ENCODE measurements at places on chromosomes 5 and 9.

GRCh38 chr9:21810388-21810787, 8.0 kb downstream of the MTAP start:
- DNase-seq = no peak

DNA sequence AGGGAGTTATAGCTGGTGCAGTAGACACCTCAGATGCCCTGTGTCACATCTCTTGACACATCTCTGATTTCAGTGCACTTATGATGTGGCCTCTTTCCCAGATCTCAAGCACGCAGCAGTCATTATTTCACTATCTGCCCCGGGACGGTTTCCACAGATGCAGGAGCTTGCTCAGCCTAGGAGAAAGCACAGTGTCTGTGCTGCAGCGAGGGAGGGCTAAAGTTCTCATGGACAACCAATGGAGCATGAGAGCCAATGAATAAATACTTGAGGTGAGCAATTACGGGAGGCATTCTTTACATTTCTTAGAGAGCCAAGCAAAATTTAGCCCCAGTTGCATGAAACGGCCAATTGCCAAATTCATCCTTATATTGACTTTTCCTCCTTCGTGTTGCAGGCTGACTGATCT, 7.4 kb upstream of the MOB3B start:
- DNase-seq = no peak

- DNase-seq = no peak
Measured at GRCh38 chr9:131276094-131276888, at the start of gene FAM78A. FAM78A (minus strand) TSS chr9:131276510; CDS start chr9:131276179, 331 bp downstream.

DNA sequence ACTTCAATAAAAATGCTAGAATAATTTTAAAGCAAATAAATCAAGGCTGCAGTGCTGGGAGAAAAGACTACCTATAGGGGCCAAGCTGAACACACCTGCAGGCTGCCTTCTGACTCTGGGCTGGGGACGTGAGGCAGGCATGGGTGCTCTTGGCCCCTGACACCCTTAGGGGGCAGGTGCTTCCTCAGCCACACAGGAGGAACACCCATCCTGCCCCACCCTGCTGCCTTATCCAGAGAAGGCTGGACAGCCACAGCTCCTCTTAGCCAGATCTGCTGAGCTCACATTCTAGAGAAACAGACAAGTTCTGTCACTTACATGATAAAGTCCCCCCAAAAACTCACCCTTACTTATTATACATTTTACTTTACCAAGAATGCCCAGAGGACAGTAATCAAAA, 6.6 kb upstream of the LMX1B start:
- DNase-seq = no peak

DNA sequence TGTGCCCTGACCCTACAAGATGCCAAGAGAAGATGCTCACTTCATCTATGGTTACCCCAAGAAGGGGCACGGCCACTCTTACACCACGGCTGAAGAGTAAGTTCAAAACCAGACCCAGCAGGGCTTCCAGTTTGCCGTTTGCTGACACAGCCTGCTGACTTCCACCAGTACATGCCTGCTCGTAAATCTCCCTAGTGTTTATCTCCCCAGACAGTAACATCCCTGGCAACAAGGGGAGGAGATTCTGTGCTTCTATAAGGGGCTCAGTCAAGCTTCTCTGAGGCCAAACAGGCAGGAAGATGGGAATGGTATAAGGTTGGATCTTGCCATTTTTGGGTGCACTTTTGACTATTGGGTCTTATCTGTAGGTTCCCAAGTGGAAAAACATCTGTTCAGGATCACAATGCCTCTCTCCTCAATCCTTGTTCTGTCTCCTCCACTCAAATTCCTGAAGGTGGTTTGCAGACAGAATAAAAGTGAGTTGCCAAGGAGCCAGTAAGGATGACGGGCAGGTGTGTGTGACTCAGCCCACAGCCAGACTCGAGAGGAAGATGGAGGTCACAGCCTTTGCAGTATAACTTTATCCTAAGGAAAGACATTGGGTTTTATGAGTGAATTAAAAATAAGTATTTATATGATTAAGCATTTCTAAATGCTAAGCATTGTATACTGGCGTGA, 1.9 kb downstream of the MLANA start:
- no peak for DNase-seq

GRCh38 chr9:92425474-92425873, 1.2 kb upstream of the OMD start:
- no peak for DNase-seq

DNA sequence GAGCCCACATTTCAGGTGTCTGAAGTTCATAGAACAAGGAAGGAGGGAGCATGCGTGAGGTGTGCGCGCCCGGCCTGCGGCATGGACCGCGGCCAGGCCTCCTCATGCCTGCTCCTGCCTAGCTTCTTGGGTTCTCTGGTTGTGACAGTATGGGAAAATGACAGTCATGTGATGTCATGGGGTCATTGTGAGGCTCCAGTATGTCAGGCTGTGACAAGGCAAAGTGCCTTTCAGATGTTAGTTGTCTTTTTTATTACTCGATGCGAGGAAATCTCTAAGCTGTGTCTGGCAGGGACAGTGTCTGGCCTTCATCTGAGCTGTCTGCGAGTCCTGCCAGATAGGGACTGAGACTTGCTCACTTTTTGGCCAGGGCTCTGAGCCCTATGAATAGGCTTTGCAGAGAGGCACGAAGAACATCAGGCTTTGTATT, 13.3 kb downstream of the UCK1 start:
- no peak for DNase-seq
